Activated CD4-positive, CD25-positive, alpha-beta regulatory T cell (primary cell): ENCODE measurements at places on chromosomes 6 and 20.

DNA sequence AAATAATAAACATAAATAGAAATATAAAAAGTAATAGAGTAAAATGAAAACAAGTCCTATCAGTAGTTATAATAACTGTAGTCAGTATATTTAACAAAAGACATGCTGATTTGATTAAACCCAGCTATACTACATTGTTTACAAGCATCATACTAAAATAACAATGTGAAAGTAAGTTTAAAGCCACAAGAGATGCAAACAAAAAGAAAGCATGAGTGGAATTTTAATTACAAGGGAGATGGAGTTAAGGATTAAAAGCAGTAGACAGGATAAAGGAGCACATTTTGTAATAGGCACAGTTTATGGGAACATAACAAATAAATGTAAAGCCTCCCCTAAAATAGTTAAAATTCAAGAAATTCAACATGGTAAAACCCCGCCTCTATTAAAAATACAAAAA lies 41.5 kb downstream of the SENP6 start:
- no peak for DNase-seq

DNA sequence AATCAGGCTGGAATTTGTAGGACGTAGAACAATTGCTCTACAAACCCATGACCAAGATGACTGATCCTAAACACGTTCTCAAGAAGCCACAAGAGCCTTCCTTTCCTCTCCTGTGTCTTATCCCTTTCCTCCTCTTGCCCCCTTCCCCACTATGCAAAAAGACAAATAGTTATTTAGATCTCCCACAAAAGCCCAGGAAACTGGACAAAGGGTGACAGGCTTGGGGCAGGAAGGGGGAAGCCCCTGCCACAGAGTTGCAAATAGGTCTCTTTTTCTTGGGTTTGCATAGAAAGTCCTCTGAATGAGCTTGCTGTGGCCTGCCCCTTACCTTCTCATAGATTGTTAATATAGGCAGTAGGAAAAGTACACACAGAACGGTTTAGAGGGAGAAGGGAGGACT lies 377.1 kb upstream of the BTBD3 start:
- DNase-seq = no peak

DNA sequence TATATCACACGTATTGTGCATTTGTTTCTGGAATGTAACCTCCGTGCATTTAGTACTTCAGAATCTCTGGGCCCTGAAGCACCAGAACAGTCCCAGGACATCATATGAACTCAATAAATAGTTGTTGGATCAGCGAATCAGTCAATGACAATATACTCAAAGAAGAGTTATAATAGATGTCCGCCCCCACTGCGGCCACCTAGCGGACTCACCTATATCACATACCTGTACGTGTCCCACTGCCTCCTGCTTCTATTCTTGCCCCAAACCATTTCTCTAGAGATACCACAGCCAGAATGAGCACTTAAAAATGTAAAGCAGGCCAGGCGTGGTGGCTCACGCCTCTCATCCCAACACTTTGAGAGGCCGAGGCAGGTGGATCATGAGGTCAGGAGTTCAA lies 73.9 kb downstream of the DCDC2 start:
- DNase-seq = no peak

DNA sequence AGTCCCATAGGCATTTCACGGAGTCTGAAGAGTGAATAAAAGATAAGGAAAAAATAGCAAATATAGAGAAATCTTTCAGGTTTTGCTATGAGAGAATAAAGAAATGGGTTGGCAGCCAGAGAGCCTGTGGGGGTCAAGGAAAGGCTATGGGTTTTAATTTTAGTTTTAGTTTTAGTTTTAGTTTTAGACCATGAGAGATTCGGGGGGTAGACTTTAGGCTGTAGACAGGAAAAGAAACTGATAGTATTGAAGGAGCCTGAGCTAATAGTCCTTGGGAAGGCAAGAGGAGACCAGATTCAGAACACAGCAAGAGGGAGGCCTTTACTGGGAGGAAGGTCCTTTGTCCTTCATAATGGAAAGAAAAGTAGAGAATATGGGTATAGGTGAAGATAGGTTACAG lies 19.3 kb downstream of the DOP1A start:
- DNase-seq = no peak
